CD4-positive, alpha-beta memory T cell (primary cell): ENCODE measurements at places on chromosomes 16 and 17. TPM values are rescaled to one million over a fixed set of nuclear protein-coding genes. Genes with fewer than 3 reads are reported as not detected.

GRCh38 chr17:80358861-80359260 is 56.1 kb upstream of the ENDOV start:
- DNase-seq: no peak
- no peak overlapping the region for H3K4me3 ChIP-seq
- no peaks in the 10 kb centered on the region for H3K4me1 ChIP-seq
- H3K27me3 ChIP-seq: no peaks in the 10 kb centered on the region

The NXPH3 gene
- not detected for total RNA-seq

- no peak overlapping the region for H3K27ac ChIP-seq
- H3K4me3 ChIP-seq: no peak overlapping the region
- no peaks in the 10 kb centered on the region for H3K27me3 ChIP-seq
These were observed 7.7 kb downstream of the HAPSTR1 start for GRCh38 chr16:9099131-9099625.

The CIAO3 gene
- 58.2 TPM for total RNA-seq

DNA sequence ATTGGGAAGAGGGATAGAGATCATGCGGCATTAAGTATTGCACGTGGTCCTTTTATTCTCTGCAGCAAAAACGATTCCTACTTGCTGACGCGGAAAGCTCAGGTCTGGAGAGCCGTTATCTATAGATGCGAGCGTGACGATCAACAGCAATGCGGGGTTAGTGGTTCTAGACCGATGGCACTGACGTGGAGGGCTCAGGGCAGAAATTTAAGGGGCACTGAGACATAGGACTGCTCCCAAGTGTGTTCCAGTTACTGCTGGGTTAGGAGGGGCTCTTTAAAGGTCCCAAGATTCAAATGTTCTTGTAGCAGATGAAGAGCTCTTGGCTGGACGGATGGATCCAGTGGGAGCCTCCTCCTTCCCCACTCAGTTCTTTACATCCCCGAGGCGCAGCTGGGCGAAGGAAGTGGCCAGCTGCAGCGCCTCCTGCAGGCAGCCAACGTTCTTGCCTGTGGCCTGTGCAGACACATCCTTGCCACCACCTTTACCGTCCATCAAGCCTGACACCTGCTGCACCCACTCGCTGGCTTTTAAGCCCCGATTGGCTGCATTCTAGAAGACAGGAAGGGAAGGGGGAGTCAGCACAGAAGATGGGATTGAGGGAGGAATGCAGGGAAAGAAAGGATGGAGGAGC is 732 bp upstream of the EXOSC6 start:
- DNase-seq: no peak
- peaks cover 26% of the 10 kb centered on the region for H3K36me3 ChIP-seq
- no peak overlapping the region for H3K27ac ChIP-seq
- no peak overlapping the region for H3K4me3 ChIP-seq

The ACSM5 gene
- total RNA-seq: not detected

DNA sequence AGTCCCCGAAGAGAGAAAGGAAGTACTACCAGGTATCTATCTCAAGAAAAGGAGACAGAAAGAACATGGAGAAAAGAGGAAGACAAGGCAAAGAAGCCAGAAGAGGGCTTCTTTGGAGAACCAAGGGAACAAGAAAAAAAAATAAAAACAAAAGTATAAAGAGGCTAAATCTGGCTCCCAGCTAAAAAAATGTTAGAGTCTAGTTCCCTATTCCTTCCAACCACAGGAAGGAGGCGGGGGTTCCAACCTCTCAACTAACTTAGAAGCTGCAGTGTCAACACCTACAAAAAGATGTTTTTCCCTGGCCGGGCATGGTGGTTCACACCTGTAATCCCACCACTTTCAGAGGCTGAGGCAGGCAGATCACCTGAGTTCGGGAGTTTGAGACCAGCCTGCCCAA is 13.4 kb downstream of the UTP6 start:
- no peak overlapping the region for H3K4me3 ChIP-seq
- H3K27me3 ChIP-seq: no peaks in the 10 kb centered on the region
- DNase-seq: no peak
- no peak overlapping the region for H3K27ac ChIP-seq
- H3K4me1 ChIP-seq: no peaks in the 10 kb centered on the region
- H3K36me3 ChIP-seq: peaks cover 55% of the 10 kb centered on the region

The USB1 gene
- total RNA-seq: 36.4 TPM

DNA sequence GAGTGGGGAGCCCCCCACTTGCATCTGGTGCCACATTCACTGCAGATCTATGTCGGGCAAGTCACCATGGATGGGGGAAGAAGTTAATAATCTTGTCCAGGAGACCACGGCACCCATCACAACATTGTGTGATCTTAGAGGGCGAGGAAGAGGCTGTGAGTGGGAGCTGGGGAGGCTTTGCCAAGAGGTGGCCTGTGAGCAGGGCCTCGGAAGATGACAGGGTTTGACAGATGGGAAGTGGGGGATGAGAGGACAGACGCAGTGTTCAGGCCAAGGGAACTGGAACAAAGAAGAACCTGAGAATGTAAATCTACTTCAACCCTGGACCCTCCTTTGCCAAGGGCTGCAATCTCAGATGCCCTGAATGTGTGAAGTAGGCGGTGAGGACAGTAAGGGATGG is 12.4 kb downstream of the ACE start:
- no peak overlapping the region for H3K4me3 ChIP-seq
- no peaks in the 10 kb centered on the region for H3K36me3 ChIP-seq
- H3K4me1 ChIP-seq: no peaks in the 10 kb centered on the region

- H3K27me3 ChIP-seq: no peaks in the 10 kb centered on the region
- H3K4me3 ChIP-seq: no peak overlapping the region
- DNase-seq: no peak
- H3K36me3 ChIP-seq: no peaks in the 10 kb centered on the region
- no peak overlapping the region for H3K27ac ChIP-seq
- no peaks in the 10 kb centered on the region for H3K4me1 ChIP-seq
These were observed 19.8 kb downstream of the DNAH3 start for GRCh38 chr16:21130811-21131210.

GRCh38 chr16:57590654-57591085 is 37.8 kb upstream of the ADGRG1 start:
- H3K4me1 ChIP-seq: peaks cover 35% of the 10 kb centered on the region
- no peaks in the 10 kb centered on the region for H3K27me3 ChIP-seq
- no peak for DNase-seq
- no peak overlapping the region for H3K27ac ChIP-seq
- H3K4me3 ChIP-seq: no peak overlapping the region
- no peaks in the 10 kb centered on the region for H3K36me3 ChIP-seq

GRCh38 chr16:787978-788398 is at the start of gene RPUSD1:
Gene RPUSD1, minus strand, starts transcription at chr16:788381. Its CDS starts 644 bp downstream, at chr16:787737.
- H3K4me1 ChIP-seq: peaks cover 21% of the 10 kb centered on the region
- peak within 1 kb of the TSS; percentile 83 for H3K4me3 ChIP-seq
- DNase-seq: no peak
- H3K27me3 ChIP-seq: no peaks in the 10 kb centered on the region
- peak within 1 kb of the TSS; percentile 73 for H3K27ac ChIP-seq
- H3K36me3 ChIP-seq: peaks cover 6% of the 10 kb centered on the region

The TEFM gene
- 20.2 TPM for total RNA-seq

GRCh38 chr16:71851746-71852145 is 6.0 kb downstream of the ATXN1L start:
- no peak overlapping the region for H3K27ac ChIP-seq
- no peak overlapping the region for H3K4me3 ChIP-seq
- no peak for DNase-seq

The BAHCC1 gene
- total RNA-seq: not detected

The KRT14 gene
- not detected for total RNA-seq

GRCh38 chr17:50451943-50452629 is 16.6 kb downstream of the CHAD start:
- H3K27ac ChIP-seq: no peak overlapping the region
- DNase-seq: no peak
- no peaks in the 10 kb centered on the region for H3K4me1 ChIP-seq
- no peaks in the 10 kb centered on the region for H3K36me3 ChIP-seq
- H3K4me3 ChIP-seq: no peak overlapping the region

The LGALS9 gene
- 24.6 TPM for total RNA-seq
